ENCODE measurements at places on chromosomes 7 and 10.

- no peak overlapping the region for H3K27ac ChIP-seq
- no peak overlapping the region for H3K4me3 ChIP-seq
- DNase-seq, result no peak
- no peaks in the 10 kb centered on the region for H3K4me1 ChIP-seq
- peaks cover 7% of the 10 kb centered on the region for H3K27me3 ChIP-seq
Measured at GRCh38 chr7:106050746-106051117, 61.4 kb downstream of the SYPL1 start.

- no peaks in the 10 kb centered on the region for H3K27me3 ChIP-seq
- H3K4me1 ChIP-seq, result peaks cover 77% of the 10 kb centered on the region
- peaks cover 59% of the 10 kb centered on the region for H3K36me3 ChIP-seq
- H3K27ac ChIP-seq, result peak overlapping the region; percentile 94
- peak; percentile 36 for DNase-seq
Measured at GRCh38 chr10:61993711-61994401, 92.4 kb downstream of the ARID5B start.

GRCh38 chr10:27134371-27134770, 19.8 kb downstream of the YME1L1 start:
- H3K4me1 ChIP-seq, result no peaks in the 10 kb centered on the region
- H3K36me3 ChIP-seq, result peaks cover 42% of the 10 kb centered on the region
- no peaks in the 10 kb centered on the region for H3K27me3 ChIP-seq
- no peak for DNase-seq
- peak overlapping the region; percentile 52 for H3K27ac ChIP-seq

DNA sequence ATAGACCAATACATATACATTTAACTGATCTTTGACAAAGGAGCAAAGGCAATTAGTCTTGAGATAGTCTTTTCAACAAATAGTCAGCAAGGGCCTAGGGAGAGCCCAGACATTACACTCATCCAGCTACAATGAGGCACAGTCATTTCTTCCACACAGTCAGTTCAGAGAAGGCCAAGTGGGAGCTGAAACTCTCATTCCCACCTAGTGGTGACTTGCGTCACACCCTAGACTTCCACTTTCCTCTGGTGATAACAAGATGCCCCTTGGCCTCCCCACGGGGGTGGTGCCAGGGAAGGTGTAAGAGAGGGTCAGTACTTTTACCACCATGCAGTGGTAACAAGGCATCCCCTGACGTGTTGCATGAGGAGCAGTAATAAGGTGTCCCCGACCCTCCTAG, 8.0 kb downstream of the FRMPD2 start:
- DNase-seq, result no peak
- H3K27me3 ChIP-seq, result peaks cover 9% of the 10 kb centered on the region
- H3K4me3 ChIP-seq, result no peak overlapping the region
- no peaks in the 10 kb centered on the region for H3K36me3 ChIP-seq

DNA sequence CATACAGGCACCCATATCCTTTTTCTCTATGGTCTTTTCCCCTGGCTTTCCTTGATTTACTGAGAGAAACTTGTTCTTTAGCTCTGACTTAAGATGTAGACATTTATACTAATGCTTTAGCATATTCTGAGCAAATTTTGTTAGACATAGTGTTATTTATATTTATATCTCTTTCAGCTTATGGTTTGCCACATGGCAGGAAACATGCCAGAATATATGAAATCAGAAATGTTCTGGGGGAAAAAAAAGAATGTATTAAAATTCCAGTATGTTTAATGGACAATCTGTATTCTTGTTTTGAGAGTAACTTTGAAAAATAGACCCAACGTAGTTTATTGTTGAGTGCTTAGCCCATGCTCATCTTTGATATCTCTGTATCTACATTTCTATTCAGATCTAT, 10.1 kb upstream of the GGCT start:
- no peak overlapping the region for H3K27ac ChIP-seq
- no peak for DNase-seq
- no peaks in the 10 kb centered on the region for H3K27me3 ChIP-seq
- no peak overlapping the region for H3K4me3 ChIP-seq
- H3K36me3 ChIP-seq, result peaks cover 3% of the 10 kb centered on the region

GRCh38 chr7:18407385-18407784, 88.2 kb upstream of the HDAC9 start:
- no peaks in the 10 kb centered on the region for H3K4me1 ChIP-seq
- no peaks in the 10 kb centered on the region for H3K36me3 ChIP-seq
- no peak overlapping the region for H3K4me3 ChIP-seq
- DNase-seq, result no peak

GRCh38 chr7:24017519-24017918, 266.5 kb upstream of the NPY start:
- no peak overlapping the region for H3K27ac ChIP-seq
- no peaks in the 10 kb centered on the region for H3K4me1 ChIP-seq
- no peak for DNase-seq

- H3K4me3 ChIP-seq, result no peak overlapping the region
- no peak for DNase-seq
- no peak overlapping the region for H3K27ac ChIP-seq
- H3K4me1 ChIP-seq, result peaks cover 12% of the 10 kb centered on the region
Measured at GRCh38 chr7:157922576-157922975, 585.8 kb downstream of the DNAJB6 start.

- no peak overlapping the region for H3K4me3 ChIP-seq
- H3K27ac ChIP-seq, result no peak overlapping the region
- no peak for DNase-seq
- H3K36me3 ChIP-seq, result no peaks in the 10 kb centered on the region
Measured at GRCh38 chr10:70500812-70501301, 22.3 kb downstream of the PALD1 start.

DNA sequence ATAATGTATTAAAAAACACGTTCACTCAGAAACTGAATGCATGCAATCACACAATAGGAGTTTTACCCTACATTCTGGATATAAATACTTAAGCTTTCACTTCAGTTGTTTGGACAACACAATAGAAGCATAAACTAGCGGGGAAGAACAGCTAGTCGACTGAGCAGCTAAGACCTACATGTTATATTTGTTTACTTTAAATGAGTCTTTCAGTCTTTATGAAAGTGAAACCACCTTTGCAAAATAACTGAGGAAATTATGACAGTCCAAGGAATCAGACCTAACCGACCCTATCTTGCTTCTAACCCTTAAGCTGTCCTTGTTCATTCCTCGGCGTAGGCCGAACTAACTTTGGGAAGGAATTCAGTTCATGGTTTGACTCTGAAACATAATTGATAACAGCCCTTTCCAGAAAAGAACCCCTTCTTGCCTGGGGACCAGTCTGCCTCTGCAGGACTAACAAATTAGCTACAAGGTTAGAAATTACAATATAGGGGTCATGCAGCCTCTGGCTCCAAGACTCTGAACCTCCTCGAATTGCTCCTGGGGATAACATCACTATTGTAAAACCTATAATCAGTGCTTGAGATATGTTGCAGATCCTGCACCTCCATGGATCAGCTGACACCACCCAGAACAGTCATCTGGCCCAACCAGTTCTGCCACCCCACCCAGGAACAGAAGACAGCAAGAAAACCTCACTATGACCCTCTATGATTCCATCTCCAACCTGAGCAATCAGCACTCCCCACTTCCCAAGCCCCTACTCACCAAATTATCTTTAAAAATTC, 185.1 kb upstream of the KLF6 start:
- no peaks in the 10 kb centered on the region for H3K27me3 ChIP-seq
- H3K27ac ChIP-seq, result peak overlapping the region; percentile 99
- H3K36me3 ChIP-seq, result peaks cover 41% of the 10 kb centered on the region
- no peak for DNase-seq

GRCh38 chr7:77262316-77262715, 62.7 kb upstream of the FGL2 start:
- no peak overlapping the region for H3K4me3 ChIP-seq
- no peaks in the 10 kb centered on the region for H3K27me3 ChIP-seq
- H3K4me1 ChIP-seq, result peaks cover 9% of the 10 kb centered on the region
- DNase-seq, result no peak
- H3K27ac ChIP-seq, result no peak overlapping the region

GRCh38 chr7:2597273-2597640, 34.5 kb upstream of the TTYH3 start:
- H3K4me3 ChIP-seq, result no peak overlapping the region
- H3K4me1 ChIP-seq, result peaks cover under 1% of the 10 kb centered on the region
- no peaks in the 10 kb centered on the region for H3K27me3 ChIP-seq
- H3K36me3 ChIP-seq, result no peaks in the 10 kb centered on the region

DNA sequence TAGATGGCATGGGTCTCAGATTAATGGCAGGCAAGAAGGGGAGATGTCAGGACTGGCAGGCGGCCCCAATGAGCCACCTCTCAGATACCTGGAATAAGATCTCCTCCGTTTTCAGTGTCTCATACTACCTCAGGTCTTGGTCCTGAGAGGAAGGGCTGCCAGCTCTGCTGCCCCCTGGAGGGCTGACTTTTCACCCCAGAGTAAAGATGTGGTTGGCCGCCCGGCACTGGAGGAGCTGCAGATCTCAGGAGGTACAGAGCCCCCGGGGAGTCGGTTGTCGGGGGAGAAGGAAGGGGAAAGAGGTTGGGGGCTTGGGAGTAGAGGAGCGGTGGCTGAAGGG, 642 bp upstream of the COL13A1 start:
- no peak overlapping the region for H3K4me3 ChIP-seq
- peaks cover 6% of the 10 kb centered on the region for H3K4me1 ChIP-seq

DNA sequence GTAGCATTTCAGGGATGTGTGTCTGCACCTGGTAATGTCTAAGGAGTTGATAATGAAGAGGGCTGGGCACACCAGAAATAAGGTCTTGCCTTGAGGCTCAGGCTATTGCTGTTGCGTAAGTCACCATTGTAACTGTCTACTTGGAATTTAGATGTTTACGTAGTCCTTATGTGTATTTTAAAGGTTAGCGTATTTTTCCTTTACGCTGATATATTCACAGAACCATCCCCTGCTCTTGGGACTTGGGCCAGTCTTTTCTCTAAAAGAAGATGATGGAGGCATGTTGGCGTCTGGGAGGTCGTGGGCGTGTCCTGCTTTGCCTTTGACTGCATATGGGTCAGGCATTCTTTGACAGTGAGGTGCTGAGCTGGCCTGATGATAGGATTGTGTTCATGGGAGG, 14.7 kb downstream of the WDR37 start:
- H3K27me3 ChIP-seq, result no peaks in the 10 kb centered on the region
- no peak for DNase-seq
- H3K4me1 ChIP-seq, result peaks cover 23% of the 10 kb centered on the region
- H3K36me3 ChIP-seq, result peaks cover 22% of the 10 kb centered on the region
- H3K27ac ChIP-seq, result no peak overlapping the region
- H3K4me3 ChIP-seq, result no peak overlapping the region

DNA sequence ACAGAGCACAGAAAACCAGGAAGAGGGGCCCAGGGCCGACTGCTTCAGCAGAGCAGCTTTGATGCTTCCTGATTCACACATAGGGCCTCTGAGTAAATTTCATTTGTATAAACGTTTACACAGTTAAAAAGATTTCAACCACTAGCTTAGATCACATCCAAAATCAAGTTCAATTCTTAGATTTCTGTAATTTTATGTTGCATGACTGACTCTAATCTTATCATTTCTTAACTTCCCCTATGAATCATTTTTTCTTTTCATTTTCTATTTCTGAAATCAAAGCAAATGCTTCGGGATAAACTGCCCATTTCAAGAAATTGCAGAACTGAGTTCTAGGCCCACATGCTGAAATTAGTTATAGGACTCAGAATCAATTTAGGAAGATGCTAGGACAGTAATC, 224.7 kb downstream of the INHBA start:
- H3K27ac ChIP-seq, result no peak overlapping the region
- DNase-seq, result no peak
- H3K27me3 ChIP-seq, result no peaks in the 10 kb centered on the region
- H3K36me3 ChIP-seq, result no peaks in the 10 kb centered on the region
- H3K4me3 ChIP-seq, result no peak overlapping the region

GRCh38 chr10:75021379-75022249, 89.8 kb upstream of the SAMD8 start:
- peaks cover 20% of the 10 kb centered on the region for H3K4me1 ChIP-seq
- peaks cover 13% of the 10 kb centered on the region for H3K36me3 ChIP-seq
- DNase-seq, result no peak
- H3K27ac ChIP-seq, result no peak overlapping the region

DNA sequence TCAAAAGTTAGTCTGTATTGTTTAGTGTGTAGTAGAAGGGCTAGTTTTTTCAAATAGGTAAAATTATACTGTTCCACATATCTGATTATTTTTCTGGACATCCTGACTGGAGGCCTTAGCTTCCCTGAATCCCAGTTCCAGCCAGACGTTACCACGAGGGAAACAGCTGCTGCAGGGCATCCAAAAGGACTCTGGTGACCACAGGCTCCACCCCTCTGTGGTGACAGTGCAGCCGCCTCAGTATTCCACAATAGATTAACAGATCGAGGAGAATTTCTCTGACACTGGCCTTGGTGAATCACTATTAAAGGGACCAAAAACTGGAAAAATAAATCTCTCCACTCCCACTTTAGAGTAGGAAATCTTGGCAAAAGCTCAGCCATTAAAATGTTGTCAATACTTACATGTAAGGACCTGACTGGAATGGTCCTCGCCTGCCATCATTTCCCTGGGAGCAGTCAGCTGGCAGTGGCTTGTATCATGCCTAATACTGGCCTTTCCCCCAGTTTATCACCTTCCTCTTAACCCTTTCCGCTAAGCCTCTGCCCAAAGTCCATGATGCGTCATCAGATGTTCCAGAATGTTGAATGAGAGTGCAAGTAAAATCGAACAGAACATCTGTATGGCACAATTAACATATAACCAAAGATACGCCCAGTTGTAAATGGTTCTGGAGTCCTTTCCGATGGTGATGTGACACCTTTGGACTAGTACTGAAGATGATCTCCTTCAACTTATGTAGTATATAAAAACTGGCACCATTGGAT, 31.6 kb downstream of the ENO4 start:
- H3K4me1 ChIP-seq, result no peaks in the 10 kb centered on the region
- H3K4me3 ChIP-seq, result no peak overlapping the region
- peaks cover 8% of the 10 kb centered on the region for H3K27me3 ChIP-seq
- no peak overlapping the region for H3K27ac ChIP-seq

DNA sequence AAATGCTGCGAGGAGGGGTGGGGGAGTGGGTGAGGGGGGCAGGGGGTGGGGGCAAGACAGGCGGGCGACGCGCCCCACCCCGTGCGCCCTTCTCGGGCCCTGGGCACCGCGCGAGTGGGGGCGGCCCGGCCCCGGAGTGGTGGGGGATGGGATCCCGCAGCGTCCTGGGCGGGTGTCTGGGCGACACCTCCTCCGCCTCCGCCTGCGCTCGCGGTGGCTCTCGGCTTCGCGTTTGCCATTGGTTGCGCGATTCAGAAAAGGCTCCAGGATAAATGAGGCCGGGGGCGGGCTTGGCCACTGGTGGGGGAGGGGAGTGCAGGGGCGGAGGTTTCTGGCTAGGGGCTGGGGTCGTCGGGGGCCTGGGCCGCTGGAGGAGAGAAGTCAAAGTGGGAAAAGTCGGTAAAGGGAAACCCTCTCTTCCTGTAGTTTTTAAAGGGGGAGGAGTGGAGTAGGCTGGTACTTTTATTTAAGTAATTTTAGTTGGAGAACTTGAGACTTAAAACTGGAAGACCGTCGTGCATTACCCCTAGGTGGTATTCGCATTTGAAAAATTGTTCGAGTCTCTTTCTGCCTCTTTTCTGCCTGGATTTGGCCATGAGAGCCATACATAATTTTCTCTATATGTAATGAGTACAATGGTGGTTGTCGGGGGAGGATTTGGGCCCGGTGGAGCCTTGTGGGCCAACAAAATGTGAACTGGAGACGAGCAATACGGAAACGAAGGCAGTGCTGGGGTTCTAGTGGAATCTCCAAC, 992 bp upstream of the IGF2BP3 start:
- peak overlapping the region; percentile 76 for H3K4me3 ChIP-seq
- H3K27me3 ChIP-seq, result peaks cover 69% of the 10 kb centered on the region
- H3K36me3 ChIP-seq, result peaks cover 5% of the 10 kb centered on the region
- H3K27ac ChIP-seq, result peak overlapping the region; percentile 60

- H3K4me3 ChIP-seq, result no peak overlapping the region
- H3K36me3 ChIP-seq, result no peaks in the 10 kb centered on the region
- H3K4me1 ChIP-seq, result no peaks in the 10 kb centered on the region
- H3K27ac ChIP-seq, result no peak overlapping the region
- no peaks in the 10 kb centered on the region for H3K27me3 ChIP-seq
- no peak for DNase-seq
Measured at GRCh38 chr7:134787064-134787463, 7.6 kb downstream of the CALD1 start.
